ENCODE measurements at places on chromosomes 11 and 22.
A peak's percentile ranks its signal among the peaks of the same experiment; 100 is the strongest.

DNA sequence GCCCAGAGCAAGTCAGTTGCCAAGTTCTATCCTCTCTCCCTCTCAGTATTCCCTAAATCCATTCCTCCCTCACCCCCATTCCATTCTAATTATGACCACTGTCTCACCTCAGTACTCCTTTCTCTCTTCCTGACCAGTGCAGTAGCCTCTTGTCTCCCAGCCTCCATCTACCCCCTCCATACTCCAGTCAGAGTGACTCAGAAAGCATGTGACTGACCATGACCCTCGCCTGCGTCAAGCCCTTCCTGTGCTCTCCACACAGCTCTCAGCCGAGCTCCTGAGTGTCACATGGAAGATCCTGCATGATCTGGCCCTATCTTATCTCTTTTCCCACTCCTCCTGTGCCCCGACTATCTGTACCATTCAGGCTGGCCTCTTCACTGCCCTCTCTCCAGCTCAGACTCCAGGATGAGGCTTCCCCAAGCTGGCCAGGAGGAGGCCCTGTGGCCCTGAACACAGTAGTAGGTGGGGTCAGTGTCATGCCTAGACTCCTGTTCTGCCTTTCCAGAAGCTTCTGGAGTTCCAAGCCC lies 42.6 kb downstream of the NEU3 start:
- DNase-seq, result no peak

- DNase-seq, result no peak
Measured at GRCh38 chr11:108093128-108093904, 28.1 kb upstream of the ACAT1 start.

- DNase-seq, result no peak
Measured at GRCh38 chr22:34709641-34710040, 356.3 kb upstream of the ISX start.

DNA sequence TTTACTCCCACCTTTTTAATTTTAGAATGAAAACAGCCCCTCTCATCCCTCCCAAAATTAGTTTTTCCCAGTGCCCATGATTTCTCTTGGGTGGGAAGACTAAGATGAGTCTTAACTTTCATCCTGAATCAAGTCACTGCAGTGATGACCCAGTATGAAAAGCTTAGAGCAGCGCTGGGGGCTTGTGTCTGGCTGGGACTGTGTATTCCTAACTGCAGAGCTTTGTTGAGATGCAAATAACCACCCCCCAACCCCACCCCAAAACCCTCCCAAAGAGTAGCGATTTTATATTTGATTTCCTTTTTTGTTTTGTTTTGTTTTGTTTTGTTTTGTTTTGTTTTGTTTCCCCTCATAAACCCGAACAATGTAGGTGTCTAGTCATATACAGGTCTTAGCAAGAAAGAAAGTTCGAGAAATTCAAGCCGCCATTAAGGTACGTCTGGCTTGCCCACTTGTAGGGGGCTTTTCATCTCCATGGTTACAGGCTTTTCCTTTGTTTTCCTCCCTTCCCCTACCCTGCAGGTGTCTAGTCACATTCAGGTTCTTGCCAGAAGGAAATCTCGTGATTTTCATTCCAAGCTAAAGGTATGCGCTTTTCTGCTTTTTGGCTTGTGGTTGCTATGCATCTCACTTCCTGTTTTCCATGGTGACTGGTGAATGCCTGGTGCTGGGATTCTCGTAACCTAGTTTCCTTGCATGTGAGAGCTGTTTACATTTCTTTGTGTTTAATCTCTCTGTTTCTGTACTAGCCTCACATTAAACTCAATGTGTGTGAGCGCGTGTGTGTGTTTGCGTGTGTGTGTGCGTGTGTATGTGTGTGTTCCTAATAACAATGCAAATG lies 144.6 kb upstream of the RASSF10 start:
- DNase-seq, result peak; percentile 93

- DNase-seq, result no peak
Measured at GRCh38 chr11:92843455-92843854, 126.0 kb upstream of the MTNR1B start.

DNA sequence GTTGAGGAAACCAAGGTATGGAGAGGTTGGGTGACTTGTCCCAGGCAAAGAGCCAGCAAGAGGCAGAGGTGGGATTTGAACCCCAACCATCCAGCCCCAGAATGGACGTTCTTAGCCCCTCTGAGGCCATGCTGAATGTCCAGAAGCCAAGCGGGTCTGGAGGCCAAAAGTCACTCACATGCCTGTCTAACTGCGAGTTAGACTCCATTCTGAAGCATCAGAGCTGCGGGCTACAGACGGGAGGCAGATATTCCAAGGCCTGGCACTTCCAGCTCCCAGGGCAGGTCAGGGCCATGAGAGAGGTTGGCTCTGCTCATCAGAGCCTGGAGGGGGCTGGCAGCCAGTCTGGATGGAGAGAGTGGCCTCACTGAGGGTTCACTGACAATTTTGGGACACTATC lies 616.5 kb downstream of the BRD1 start:
- no peak for DNase-seq

Data from spinal cord (tissue), 10 donors.